ENCODE measurements at places on chromosomes 16 and 17.
A peak's percentile ranks its signal among the peaks of the same experiment; 100 is the strongest.

GRCh38 chr17:81097134-81097942 lies 62.4 kb downstream of the BAIAP2 start:
- peak; percentile 86 for DNase-seq
- H3K4me1 ChIP-seq: peaks cover 40% of the 10 kb centered on the region
- H3K36me3 ChIP-seq: no peaks in the 10 kb centered on the region
- H3K4me3 ChIP-seq: peak overlapping the region; percentile 43

DNA sequence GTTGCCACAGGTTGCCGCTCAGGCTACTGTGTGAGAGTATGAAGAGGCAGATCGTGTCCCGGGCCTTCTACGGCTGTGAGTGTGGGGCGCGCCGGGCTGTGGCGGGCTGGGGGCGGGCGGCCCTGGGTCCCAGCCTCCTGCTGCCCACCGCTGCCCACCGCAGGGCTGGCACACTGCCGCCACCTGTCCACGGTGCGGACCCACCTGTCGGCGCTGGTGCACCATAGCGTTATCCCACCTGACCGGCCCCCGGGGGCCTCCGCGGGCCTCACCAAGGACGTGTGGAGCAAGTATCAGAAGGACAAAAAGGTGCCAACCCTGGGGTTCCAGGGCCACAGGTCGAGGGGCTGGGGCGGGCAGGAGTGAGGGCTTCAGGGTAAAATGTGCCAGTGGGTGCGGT lies 28.7 kb downstream of the MNT start:
- no peak for DNase-seq
- no peak overlapping the region for H3K4me3 ChIP-seq
- H3K4me1 ChIP-seq: peaks cover 8% of the 10 kb centered on the region
- no peaks in the 10 kb centered on the region for H3K27me3 ChIP-seq

DNA sequence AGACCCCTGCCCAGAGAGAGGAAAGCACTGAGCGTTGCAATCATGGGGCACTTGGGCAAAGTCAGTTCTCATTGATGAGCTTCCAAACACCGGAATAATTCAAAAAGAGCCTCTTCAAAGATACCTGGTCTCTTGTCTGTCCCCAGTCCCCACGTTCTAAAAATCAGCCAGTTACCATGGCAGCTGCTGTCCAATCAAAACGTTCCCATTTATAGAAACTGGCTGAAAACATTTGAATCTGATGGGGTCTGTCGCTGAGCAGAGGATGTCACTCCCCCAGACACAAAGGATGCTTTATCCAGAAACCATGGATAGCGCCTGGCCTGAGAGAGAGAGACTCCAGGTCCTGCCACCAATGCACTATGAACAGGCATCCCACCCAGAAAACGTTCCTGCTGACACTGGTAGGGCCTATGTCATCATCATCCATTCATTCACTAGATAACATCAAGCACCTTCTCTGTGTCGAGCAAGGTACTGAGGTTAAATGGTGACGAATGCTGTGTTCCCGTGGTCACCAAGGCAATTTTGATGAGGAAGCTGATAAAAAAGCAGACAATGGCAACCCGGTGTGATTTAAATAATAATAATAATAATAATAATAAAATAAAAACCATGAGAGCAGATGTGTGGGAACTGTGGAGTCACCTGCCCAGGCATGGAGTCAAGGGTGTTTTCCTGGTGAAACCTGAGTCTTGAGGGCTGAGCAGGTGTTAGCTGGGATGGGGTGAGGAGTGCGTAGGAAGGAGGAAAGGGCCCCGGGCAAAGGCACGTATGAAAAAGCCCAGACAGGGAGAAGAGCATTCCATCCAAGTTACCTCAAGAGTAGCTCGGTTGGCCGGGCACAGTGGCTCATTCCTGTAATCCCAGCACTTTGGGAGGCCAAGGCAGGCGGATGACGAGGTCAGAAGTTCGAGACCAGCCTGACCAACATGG lies 19.0 kb upstream of the CALB2 start:
- H3K4me3 ChIP-seq: no peak overlapping the region
- H3K36me3 ChIP-seq: no peaks in the 10 kb centered on the region
- DNase-seq: no peak
- H3K27ac ChIP-seq: no peak overlapping the region
- H3K27me3 ChIP-seq: peaks cover 30% of the 10 kb centered on the region

- H3K36me3 ChIP-seq: no peaks in the 10 kb centered on the region
- H3K4me1 ChIP-seq: no peaks in the 10 kb centered on the region
- H3K27ac ChIP-seq: no peak overlapping the region
- H3K27me3 ChIP-seq: no peaks in the 10 kb centered on the region
Observed at GRCh38 chr17:11668618-11669017, 70.3 kb downstream of the DNAH9 start.

DNA sequence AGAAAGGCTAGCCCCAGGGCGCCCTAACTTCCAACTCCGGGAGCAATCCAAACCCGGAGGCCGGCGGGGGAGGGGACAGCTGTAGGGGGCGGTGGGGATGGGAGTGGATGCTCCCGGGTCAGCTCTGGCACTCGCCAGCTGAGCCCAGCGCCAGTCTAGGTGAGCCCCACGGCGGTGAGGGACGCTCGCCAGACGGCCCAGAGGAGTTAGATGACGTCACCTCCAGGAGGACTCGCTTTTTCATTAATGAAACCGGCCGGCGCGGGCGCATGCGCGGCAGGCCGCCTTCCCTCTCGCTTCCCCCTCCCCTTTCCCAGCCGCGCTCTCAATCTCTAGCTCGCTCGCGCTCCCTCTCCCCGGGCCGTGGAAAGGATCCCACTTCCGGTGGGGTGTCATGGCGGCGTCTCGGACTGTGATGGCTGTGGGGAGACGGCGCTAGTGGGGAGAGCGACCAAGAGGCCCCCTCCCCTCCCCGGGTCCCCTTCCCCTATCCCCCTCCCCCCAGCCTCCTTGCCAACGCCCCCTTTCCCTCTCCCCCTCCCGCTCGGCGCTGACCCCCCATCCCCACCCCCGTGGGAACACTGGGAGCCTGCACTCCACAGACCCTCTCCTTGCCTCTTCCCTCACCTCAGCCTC lies at the start of gene NF1:
Gene NF1 (plus strand): TSS at position 378 of the 636 bp plus-strand sequence. CDS start 333 bp downstream, outside the sequence.
- DNase-seq: peak; percentile 95
- peaks cover 5% of the 10 kb centered on the region for H3K36me3 ChIP-seq
- no peaks in the 10 kb centered on the region for H3K27me3 ChIP-seq
- H3K4me1 ChIP-seq: peaks cover 16% of the 10 kb centered on the region
- peak within 1 kb of the TSS; percentile 98 for H3K27ac ChIP-seq

- H3K27me3 ChIP-seq: no peaks in the 10 kb centered on the region
- H3K36me3 ChIP-seq: no peaks in the 10 kb centered on the region
- H3K4me1 ChIP-seq: peaks cover 6% of the 10 kb centered on the region
- no peak overlapping the region for H3K27ac ChIP-seq
- no peak for DNase-seq
- H3K4me3 ChIP-seq: no peak overlapping the region
Observed at GRCh38 chr16:77777745-77778144, 10.6 kb upstream of the VAT1L start.

DNA sequence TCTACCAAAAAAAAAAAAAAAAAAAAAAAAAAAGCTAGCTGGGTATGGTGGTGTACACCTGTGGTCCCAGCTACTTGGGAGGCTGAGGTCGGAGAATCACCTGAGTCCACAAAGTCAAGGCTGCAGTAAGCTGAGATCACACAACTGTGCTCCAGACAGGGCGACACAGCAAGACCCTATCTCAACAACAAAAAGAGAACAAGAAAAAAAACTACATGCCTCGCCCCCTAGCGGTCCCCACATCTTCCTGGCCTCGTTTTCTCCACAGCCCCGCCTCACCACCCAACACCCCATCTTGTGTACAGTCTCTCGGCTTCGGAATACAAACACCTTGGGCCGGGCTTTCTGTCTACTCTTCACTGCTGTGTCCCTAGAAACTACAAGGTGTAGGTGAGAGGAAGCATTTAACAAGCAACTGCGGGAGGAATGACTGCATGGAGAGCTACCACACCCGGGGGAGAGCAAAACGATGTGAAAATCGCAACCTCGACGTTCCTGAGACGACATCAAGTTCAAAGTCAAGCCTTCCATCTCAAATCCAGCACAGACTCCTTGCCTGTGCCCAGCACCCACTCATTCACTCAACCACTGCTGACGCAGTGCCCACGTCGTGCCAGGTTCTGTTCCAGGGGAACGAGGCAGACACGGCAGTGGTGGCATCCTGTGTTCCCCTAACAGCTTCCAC lies 9.0 kb downstream of the NTAN1 start:
- H3K4me1 ChIP-seq: no peaks in the 10 kb centered on the region
- H3K27me3 ChIP-seq: no peaks in the 10 kb centered on the region
- H3K36me3 ChIP-seq: peaks cover 22% of the 10 kb centered on the region

DNA sequence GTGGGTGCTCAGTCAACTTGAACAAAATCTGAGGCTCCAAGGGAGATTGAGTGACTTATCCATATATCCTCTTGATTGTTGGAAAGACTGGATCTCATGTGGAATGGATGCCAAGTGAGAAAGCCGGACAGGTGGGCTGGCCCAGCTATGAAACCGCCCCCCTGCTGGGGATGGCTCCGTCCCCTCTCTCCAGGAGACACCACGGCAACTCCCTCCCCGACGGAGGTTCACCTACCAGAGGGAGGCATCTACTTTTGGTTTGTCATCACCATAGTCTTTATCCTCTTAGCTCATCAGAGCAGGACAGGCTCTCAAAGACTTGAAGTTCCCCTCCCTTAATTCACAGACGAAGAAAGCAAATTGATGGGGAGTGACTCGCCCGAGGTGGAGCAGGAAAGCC lies 1.8 kb upstream of the ALG1 start:
- peaks cover 17% of the 10 kb centered on the region for H3K4me1 ChIP-seq
- peaks cover 14% of the 10 kb centered on the region for H3K27me3 ChIP-seq
- no peak overlapping the region for H3K27ac ChIP-seq
- H3K36me3 ChIP-seq: peaks cover 4% of the 10 kb centered on the region
- DNase-seq: no peak
- no peak overlapping the region for H3K4me3 ChIP-seq

DNA sequence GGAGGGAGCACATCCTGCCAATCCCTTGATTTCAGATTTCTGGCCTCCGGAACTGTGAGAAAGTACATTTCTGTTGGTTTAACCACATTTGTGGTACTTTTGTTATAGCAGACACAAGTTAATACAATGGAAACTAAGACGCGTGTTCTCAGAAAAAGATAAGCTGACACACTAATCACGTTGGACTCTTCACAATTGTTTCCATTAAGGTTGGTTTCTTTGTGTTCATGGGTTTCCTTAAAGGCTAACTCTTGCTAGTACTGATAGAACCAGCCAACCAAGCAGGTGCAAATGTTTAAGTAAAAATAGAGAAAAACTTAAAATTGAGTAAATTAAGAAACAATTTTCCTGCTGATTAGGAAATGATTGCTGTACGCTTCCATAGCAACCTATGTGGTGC lies 59.4 kb downstream of the CMC2 start:
- H3K4me1 ChIP-seq: no peaks in the 10 kb centered on the region
- no peak overlapping the region for H3K27ac ChIP-seq
- DNase-seq: no peak
- H3K4me3 ChIP-seq: no peak overlapping the region

DNA sequence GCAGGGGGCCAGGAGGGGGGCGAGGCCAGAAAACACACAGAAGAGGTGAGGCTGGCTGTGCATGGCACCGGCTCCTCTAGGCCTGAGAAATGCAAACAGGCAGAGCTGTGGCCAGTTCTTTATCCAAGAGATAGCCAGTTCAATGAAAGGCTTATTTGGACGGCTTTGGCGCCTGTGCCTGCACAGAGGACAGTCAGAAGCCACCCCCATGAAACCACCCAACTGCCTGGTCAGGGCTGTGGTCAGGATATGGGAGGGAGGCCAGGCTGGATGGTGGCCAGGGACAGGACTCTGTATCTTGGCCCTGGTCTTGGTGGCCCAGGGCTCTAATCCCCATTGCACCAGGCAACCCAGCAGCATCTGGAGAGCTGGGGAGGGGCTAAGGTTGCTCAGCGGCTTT lies 24.5 kb upstream of the GPRC5C start:
- DNase-seq: no peak
- H3K4me3 ChIP-seq: no peak overlapping the region
- H3K27ac ChIP-seq: no peak overlapping the region
- no peaks in the 10 kb centered on the region for H3K27me3 ChIP-seq

- peaks cover 34% of the 10 kb centered on the region for H3K4me1 ChIP-seq
- no peak for DNase-seq
- peaks cover 33% of the 10 kb centered on the region for H3K36me3 ChIP-seq
- peak overlapping the region; percentile 100 for H3K27ac ChIP-seq
- H3K4me3 ChIP-seq: peak overlapping the region; percentile 100
Observed at GRCh38 chr17:38852771-38853291, 690 bp downstream of the RPL23 start.

GRCh38 chr16:83145297-83145696 lies 518.5 kb downstream of the CDH13 start:
- no peak overlapping the region for H3K4me3 ChIP-seq
- H3K4me1 ChIP-seq: peaks cover 9% of the 10 kb centered on the region
- H3K36me3 ChIP-seq: no peaks in the 10 kb centered on the region
- H3K27me3 ChIP-seq: no peaks in the 10 kb centered on the region
- no peak overlapping the region for H3K27ac ChIP-seq
- DNase-seq: no peak

GRCh38 chr17:61337290-61337689 lies 62.4 kb upstream of the TBX2 start:
- no peaks in the 10 kb centered on the region for H3K36me3 ChIP-seq
- peak overlapping the region; percentile 74 for H3K27ac ChIP-seq
- H3K27me3 ChIP-seq: no peaks in the 10 kb centered on the region
- no peak for DNase-seq
- peaks cover 38% of the 10 kb centered on the region for H3K4me1 ChIP-seq

DNA sequence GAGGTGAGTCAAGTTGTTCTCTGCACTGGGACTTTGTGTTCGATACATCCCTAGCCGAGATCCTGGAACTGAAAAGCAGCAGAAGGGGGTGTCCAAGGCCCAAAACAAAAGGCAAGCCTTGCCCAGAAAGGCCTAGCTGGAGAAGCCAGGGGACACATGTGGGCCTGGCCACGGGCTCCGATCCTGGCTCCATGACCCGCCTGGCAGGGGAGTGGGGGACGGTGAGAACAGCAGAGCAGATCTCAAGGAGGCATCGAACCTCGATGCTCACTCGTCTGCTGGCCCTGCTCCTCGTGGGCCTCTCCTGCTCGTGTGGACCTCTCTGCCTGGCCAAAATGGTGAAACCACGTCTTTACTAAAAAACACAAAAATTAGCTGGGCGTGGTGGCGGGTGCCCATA lies 8.9 kb downstream of the CCNF start:
- H3K4me3 ChIP-seq: no peak overlapping the region
- H3K27me3 ChIP-seq: no peaks in the 10 kb centered on the region
- no peak overlapping the region for H3K27ac ChIP-seq
- DNase-seq: no peak
- H3K36me3 ChIP-seq: peaks cover 27% of the 10 kb centered on the region
- no peaks in the 10 kb centered on the region for H3K4me1 ChIP-seq

- H3K27me3 ChIP-seq: no peaks in the 10 kb centered on the region
- DNase-seq: peak; percentile 38
- peak overlapping the region; percentile 50 for H3K4me3 ChIP-seq
- H3K27ac ChIP-seq: peak overlapping the region; percentile 97
- no peaks in the 10 kb centered on the region for H3K36me3 ChIP-seq
Observed at GRCh38 chr17:48310748-48311213, 119.2 kb downstream of the SKAP1 start.

All from mesothelial cell of epicardium (in vitro differentiated cells).